ENCODE measurements at places on chromosomes 3 and 15. TPM values are rescaled to one million over a fixed set of nuclear protein-coding genes. Genes with fewer than 3 reads are reported as not detected.

C3orf49 gene
- total RNA-seq = not detected

SPSB4 gene
- total RNA-seq = 0.14 TPM

MBNL1 gene
- total RNA-seq = 64.9 TPM

CIDEC gene
- 45.7 TPM for total RNA-seq

RTP3 gene
- not detected for total RNA-seq

CPNE4 gene
- total RNA-seq = 6.3 TPM

FRMD5 gene
- total RNA-seq = 2.2 TPM

BHLHE40 gene
- 72.0 TPM for total RNA-seq

ZBTB47 gene
- total RNA-seq = 4.6 TPM

PRTG gene
- total RNA-seq = 10.6 TPM

TM2D3 gene
- total RNA-seq = 29.7 TPM

TNFSF10 gene
- not detected for total RNA-seq

CAMP gene
- total RNA-seq = not detected

EPHA6 gene
- not detected for total RNA-seq

PLCB2 gene
- total RNA-seq = 0.72 TPM

GPR176 gene
- total RNA-seq = 10.1 TPM

ZKSCAN7 gene
- total RNA-seq = not detected

VPS8 gene
- total RNA-seq = 5.9 TPM

DHFR2 gene
- 2.8 TPM for total RNA-seq

C3orf22 gene
- total RNA-seq = not detected

ARGFX gene
- total RNA-seq = not detected

ITIH1 gene
- not detected for total RNA-seq

KLHDC8B gene
- 4.6 TPM for total RNA-seq

TIGIT gene
- not detected for total RNA-seq

MPI gene
- total RNA-seq = 38.6 TPM

CHRNA3 gene
- total RNA-seq = 0.35 TPM

CCK gene
- 1.1 TPM for total RNA-seq

SST gene
- total RNA-seq = not detected

EAF2 gene
- 1.5 TPM for total RNA-seq

ATP2B2 gene
- total RNA-seq = 0.11 TPM

COL6A6 gene
- not detected for total RNA-seq

GOLGA6D gene
- not detected for total RNA-seq

PPP1R2 gene
- 21.9 TPM for total RNA-seq

ETFA gene
- total RNA-seq = 252 TPM

IL12A gene
- 1.1 TPM for total RNA-seq

CKMT1B gene
- 5.1 TPM for total RNA-seq

TICRR gene
- total RNA-seq = 11.9 TPM

PIERCE2 gene
- 2.5 TPM for total RNA-seq

BMF gene
- total RNA-seq = 1.6 TPM

FBXO40 gene
- total RNA-seq = not detected

GPR160 gene
- total RNA-seq = 1.7 TPM

RCN2 gene
- 71.6 TPM for total RNA-seq

FSIP1 gene
- total RNA-seq = 0.65 TPM

KCNH8 gene
- not detected for total RNA-seq

CRYGS gene
- 1.4 TPM for total RNA-seq

GRIP2 gene
- total RNA-seq = 1.6 TPM

CCR9 gene
- not detected for total RNA-seq

ADAMTS17 gene
- total RNA-seq = 0.13 TPM

WDR49 gene
- total RNA-seq = not detected

NR1I2 gene
- total RNA-seq = not detected

BCHE gene
- 0.79 TPM for total RNA-seq

HRG gene
- not detected for total RNA-seq

ACOX2 gene
- total RNA-seq = 11.0 TPM

MCCC1 gene
- total RNA-seq = 7.0 TPM

SLC6A1 gene
- not detected for total RNA-seq

GOLGA6L7 gene
- not detected for total RNA-seq

GREM1 gene
- total RNA-seq = 4.7 TPM

LRTM1 gene
- not detected for total RNA-seq

TCTA gene
- total RNA-seq = 24.3 TPM
